DMS53 (cell line): ENCODE measurements at places on chromosomes 1 and 21.

GRCh38 chr21:15063081-15063813 lies 1.6 kb downstream of the NRIP1 start:
- peak; percentile 34 for DNase-seq

DNA sequence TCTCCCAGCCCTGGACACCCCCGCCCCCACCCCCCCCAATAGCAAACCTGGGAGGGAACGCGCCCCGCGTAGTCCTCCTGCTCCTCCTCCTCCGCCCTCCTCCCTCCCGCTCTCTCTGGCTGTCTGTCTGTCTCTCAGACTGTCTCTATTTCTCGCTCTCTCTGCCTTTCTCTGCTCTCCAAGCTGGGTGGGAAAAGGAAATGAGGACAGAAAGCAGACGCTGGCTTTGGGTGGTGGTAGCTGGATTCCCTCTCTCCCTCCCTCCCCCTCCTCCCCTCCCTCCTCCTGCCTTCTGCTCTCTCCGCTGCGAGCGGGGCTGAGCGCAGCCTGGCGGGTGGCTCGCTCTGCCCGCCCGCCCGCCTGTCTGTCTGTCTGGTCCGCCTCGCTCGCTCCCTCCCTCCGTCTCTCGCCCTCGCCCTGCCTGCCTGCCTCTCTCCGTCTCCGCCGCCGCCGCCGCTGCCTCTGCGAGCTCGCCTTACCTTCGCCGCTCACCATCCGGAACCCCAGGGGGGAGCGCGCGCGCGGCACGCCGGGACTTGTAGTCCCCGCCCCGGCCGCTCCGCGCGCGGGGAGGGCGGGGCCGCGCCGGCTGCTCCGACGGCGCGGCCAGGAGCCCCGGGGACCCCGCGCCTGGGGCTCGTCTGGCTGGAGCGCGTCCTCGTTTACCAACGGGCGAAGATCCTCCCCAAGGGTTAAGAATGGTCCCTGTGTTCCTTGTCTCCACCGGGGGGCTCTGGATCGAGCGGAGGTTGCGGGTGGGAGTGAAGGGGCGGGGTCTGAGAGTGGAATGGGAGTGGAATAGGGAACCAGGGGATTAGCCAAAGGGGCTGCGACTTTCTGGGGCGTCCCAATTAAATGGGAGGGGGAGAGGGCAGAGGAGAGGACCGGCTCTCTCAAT lies at the start of gene AHDC1:
TSS of gene AHDC1 (minus strand) at position 464 of the 898 bp plus-strand sequence. CDS start 52,029 bp downstream, outside the sequence.
- DNase-seq = peak; percentile 98

- DNase-seq = peak; percentile 41
These were observed 283.1 kb downstream of the GRIK1 start for GRCh38 chr21:29656504-29657239.

GRCh38 chr1:226691247-226691646 lies 47.8 kb downstream of the ITPKB start:
- peak; percentile 42 for DNase-seq

- no peak for DNase-seq
These were observed 48.1 kb downstream of the ABCG1 start for GRCh38 chr21:42266971-42267556.

- DNase-seq = peak; percentile 93
These were observed at the start of gene DPM3 for GRCh38 chr1:155139895-155140629. Gene DPM3, minus strand, starts transcription at chr1:155140531. Its CDS starts 291 bp downstream, at chr1:155140240.

DNA sequence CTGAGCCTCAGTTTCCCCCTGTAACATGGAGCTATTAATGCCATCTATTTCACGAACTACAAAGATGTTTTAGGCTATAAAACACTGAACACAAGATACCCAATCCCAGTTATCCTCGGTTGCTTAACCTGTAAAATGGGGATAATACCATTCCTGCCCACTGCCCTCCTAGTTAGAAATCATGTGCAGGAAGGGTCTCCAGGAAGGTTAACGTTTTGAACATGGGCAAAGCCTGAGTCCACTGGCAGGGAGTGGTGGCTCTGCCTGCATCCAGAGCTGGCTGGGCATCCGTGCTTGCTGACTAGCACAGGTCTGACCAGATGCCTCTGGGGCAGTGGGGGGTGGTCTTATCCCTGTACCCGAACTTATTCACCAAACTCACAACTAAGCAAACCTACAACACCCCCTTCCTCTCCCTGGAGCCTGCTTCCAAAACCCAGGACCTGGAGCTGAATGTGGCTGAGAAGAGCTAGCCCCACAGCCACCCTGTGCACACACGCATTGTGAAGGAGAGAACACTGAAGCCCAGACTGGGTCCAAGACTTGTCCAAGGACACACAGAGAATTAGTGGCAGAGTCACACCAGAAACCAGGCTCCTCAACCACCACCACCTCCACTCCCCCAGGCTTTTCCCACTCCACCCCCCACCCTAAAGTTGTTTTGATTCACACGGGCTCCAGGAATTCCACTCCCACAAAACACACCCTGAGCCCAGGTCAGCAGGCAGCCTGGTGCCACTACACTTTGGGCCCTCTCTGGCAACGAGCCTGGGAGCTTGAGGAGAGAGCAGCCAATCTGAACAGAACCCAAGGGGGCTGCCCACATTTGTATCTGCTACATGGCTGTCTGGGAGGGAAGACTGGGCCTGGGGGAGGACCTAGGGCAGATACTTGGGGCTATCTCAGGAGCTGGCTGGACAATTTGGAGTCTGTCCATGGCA lies 1.6 kb downstream of the E2F2 start:
- peak; percentile 59 for DNase-seq

DNA sequence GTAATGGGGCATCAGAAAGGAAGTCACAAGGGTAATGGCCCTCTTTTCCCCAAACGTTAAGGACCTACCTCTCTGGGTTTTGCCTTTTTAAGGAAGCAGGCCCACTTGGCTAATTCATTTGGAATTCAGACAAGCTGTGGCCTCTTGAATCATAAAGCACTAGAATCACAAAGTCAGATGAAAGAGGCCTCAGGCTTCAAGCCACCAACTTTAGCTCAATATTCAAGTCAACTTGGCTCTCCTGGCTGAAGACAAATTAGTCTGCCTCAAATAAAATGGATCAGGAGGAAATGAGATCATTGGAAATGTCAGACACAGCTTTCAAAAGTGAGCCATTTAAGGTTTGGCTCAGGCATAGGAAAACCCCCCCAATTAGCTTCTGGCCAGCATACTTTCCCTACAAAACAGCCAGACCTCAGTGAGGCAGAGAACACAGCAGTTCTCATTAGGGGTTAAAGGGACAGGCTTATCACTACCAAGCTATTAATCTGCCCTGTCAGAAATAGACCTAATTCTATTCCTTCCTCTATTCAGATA lies 34.3 kb downstream of the SLC35D1 start:
- no peak for DNase-seq

DNA sequence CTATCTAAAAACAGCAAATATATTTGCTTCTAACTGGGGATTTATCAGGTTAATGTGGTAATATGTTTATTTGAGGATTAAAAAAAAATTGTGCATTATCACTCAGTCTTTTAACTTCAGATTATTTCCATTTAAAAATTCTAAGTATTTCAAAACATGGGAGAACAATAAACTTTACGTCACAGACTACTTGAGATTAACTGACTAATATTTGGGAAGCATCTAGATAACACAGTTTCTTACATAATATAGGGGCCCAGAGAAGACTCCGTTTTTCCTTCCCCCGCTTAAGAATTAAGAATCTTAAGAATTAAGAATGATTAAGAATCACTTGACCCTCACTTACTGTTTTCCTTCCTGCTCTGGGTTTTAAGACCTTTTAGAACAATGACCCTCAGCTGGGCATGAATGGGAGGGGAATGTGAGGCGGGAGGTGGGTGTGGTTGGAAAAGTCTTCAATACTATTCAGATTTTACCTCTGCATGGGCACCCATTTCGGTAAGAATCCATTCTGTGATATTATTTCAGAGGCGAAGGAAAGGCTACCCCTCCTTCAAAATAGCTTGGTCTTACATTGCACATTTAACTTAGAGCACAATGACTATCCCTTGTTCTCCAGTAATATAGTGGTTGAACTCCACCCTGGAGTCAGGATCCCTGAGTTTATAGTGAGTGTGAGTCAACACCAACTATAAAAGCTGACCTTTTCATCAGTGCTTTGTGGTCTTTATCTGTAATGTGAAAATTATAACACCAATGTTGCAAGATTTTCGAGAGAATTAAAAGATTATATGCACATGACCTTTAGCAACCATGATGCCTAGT lies 821.3 kb downstream of the USP25 start:
- DNase-seq = no peak

GRCh38 chr21:41054018-41054578 lies 113.9 kb upstream of the BACE2 start:
- DNase-seq = no peak

GRCh38 chr1:27366411-27367159 lies at the start of gene MAP3K6:
Gene MAP3K6, minus strand, starts transcription at chr1:27366961. Its CDS starts 364 bp downstream, at chr1:27366597.
- DNase-seq = peak; percentile 90

DNA sequence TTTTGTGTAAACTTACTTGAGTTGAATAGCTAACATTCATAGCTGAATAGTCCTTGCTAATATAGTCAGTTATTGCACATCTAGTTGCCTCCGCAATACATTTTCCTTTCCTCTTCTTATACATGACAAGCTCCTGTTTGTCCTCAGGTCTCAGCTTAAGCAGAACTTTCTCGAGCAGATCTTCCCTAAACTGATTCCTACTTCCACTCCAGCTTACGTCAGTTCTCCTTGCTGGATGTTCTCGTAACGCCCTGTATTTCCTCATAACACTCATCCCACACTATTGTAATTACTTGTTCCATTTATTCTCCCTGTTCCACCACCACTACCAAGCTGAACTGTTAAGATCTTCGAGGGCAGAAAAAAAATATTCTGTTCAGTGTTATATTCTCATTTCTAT lies 15.1 kb upstream of the OMA1 start:
- DNase-seq = no peak

- DNase-seq = no peak
These were observed 71.0 kb downstream of the RD3 start for GRCh38 chr1:211420845-211421454.

GRCh38 chr1:97906567-97907241 lies 14.1 kb downstream of the DPYD start:
- peak; percentile 52 for DNase-seq

GRCh38 chr1:202577381-202577780 lies 132.9 kb downstream of the SYT2 start:
- DNase-seq = no peak

DNA sequence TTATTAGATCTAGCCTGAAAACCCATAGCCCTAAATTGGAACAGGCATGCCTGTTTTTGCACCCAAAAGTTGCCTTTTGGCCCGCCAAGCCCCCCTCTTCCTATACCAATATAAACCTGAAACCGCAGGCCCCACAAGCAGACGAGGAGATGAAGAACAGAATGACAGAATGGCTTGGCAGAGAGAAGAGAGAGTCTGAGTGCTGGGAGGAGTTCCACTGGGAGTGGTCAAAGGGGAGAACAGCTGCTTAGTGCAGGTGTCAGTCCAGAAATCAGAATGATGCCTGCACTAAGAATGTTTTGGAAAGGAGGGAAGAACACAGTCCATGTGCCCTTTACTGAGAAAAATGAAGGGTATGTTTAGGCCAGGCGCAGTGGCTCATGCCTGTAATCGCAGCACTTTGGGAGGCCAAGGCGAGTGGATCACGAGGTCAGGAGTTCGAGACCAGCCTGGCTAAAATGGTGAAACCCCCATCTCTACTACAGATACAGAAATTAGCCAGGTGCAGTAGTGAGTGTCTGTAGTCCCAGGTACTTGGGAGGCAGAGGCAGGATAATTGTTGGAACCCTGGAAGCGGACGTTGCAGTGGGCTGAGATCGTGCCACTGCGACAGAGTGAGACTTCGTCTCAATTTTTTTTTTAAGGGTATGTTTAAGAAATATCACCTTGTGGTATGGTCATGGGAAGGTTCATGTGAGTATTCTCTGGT lies 9.4 kb downstream of the DYRK1A start:
- DNase-seq = no peak
